ENCODE measurements at places on chromosomes 2 and 18. TPM values are rescaled to one million over a fixed set of nuclear protein-coding genes. Genes with fewer than 3 reads are reported as not detected.

GRCh38 chr2:128472789-128473174 is 154.1 kb upstream of the HS6ST1 start:
- DNase-seq: no peak

DNA sequence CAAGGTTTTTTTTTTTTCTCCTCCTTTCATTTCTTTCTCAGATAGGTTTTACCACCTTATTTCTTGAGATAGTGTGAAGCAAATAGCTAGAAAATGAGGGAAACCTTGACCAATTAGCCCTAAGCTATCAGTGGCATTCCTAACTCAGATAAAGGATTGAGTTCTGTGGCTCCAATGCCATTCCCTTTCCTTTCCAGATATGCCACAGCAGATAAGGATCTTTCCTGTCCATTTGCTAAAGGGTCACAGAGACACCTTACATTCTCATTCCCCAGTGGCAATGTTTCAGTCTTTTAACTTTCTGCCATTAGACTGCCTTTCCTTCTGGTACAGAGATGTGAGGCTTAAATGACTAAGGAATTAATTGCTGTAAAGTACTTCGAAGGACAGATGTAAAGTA is 81.7 kb downstream of the MGAT5 start:
- DNase-seq: no peak

DNA sequence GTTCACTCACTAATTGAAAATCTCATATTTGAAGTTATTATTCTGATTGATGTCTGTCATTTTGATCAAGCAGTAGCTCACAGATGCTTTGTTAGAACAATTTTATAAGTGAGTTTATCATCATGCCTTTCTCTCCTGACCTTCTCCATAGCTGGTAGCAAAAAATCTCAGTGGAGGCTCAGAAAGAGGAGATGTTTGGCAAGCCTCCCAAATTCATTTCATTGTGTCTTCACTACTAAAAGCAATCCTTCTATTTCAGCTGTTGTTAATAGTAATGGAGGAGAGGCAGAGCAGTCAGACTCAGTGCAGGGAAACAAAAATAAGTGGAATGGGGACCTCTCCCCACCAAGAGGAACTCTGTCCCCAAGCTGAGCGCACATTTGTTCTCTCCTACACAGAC is 2127.8 kb upstream of the CELF4 start:
- no peak for DNase-seq

GRCh38 chr2:238601433-238602222 is 174.9 kb downstream of the ASB1 start:
- DNase-seq: peak; percentile 83

GRCh38 chr2:223314811-223315210 is 262.8 kb downstream of the KCNE4 start:
- no peak for DNase-seq

DNA sequence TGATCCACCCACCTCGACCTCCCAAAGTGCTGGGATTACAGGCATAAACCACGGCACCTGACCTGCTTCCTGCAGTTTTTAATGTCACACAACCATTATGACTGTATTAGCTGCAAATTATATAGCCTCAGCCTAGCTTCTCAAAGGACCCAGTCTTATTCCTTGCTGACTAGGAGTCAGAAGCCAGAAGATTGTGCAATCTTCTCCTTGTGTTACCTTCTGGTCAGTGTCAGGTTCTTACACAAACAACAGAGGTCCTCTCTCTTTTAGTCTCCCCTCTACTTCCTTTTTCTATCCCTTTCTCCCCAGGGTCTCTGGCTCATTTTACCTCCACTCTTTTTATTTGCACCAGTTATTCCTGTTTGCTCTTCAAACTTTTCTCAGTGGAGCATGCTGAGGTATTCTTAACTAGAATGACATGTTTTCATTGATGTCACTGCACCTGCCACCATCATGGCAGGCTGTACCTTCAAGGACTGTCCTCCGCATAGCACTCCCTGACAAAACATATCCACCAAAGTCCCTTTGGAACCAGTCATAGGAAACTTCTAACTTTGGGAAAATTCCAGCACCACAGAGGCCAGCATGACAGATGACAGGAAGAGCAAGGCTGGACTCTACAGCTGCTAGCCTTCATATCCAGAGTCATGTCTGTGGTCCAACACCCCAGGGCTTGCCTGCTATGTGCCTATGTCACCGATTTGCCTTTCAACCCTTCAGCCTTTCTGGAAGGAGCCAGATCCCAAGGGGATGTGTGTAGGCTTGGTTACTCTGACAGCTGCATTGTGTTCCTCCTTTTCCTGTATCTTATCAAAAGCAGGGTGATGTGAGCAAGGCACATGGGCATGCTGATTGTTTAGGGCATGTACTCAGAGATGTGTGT is 45.2 kb upstream of the EPC2 start:
- DNase-seq: no peak

DNA sequence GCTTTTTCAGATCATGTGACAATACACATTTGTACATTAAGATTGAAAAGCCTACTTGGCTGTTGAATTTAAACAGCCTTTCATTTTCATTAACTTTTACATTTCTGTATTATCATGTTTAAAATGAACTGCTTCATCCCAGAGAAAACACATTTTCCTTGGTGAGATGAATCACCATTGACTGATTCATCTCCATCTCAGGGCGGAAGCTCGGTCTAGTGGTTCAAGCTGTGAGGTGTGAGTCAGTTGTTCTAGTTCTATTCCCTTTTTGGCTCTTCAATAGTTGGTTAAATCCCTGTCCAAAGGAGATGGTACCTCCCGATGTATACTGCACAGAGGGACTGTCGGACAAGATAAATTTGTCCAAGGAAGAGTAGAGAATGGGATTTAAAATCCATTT is 189.7 kb downstream of the ADCYAP1 start:
- DNase-seq: no peak

DNA sequence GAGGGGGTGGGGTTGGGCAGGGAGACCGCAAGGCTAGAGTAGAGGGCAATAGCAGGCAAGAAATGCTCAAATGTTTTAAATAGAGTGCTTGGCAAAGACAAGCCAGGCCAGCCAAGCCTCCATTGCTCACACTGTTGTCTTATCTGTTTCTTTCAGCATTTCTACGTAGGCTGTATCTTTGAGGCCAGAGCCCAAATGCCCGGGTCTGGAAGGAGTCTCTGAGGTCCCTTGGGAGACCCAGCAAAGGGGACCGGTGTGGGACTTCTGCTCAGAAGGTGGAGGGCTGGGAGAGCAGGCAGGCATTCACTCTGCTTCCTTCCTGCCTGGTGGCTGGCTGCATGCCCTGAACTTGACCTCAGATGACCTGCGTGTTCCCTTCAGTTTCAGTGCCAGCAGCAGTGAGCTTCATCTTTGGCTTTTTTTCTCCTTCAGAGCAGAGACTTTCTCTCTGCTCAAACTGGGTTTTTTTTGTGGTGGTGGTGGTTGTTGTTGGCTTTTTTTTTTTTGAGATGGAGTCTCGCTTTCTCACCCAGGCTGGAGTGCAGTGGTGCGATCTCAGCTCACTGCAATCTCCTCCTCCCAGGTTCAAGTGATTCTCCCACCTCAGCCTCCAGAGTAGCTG is 13.7 kb upstream of the TET3 start:
- peak; percentile 59 for DNase-seq

DNA sequence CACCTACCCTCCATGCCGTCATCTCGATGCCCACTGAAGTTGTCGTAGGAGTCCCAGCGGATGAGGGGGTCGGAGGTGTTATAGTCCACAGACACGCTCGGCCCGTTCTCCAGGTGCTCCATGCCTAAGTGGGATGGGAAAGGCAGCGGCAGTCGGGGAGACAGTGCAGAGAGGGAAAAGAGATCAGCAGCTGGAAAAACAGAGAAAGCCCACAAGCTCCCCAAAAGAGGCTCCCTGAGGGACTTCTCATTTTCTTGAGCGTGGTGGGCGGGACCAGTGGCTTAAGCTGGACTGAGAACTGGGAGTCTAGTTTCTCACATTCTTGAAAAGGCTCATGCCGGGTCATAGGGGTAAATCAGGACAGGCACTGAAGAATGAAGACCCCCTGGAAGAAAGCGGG is 121.9 kb downstream of the TNS1 start:
- no peak for DNase-seq

DNA sequence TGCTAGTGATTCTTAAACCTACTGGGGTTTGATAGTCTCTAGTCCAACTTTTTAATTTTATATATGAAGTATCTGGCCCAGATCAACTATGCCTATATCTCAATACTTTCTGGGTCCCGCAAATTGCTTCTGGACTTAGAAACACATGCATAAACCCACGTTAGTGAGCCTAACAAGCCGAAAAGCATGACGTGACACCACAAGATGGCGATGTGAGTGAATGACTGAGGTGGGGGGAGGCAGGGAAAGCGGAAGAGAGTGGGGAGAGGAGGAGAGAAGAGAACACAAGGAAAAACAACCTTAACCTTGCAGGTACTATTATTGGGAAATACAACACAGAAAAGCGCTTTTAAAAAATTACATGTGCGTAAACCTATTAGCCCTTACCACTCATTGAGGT is 13.8 kb downstream of the PDIA6 start:
- DNase-seq: no peak

DNA sequence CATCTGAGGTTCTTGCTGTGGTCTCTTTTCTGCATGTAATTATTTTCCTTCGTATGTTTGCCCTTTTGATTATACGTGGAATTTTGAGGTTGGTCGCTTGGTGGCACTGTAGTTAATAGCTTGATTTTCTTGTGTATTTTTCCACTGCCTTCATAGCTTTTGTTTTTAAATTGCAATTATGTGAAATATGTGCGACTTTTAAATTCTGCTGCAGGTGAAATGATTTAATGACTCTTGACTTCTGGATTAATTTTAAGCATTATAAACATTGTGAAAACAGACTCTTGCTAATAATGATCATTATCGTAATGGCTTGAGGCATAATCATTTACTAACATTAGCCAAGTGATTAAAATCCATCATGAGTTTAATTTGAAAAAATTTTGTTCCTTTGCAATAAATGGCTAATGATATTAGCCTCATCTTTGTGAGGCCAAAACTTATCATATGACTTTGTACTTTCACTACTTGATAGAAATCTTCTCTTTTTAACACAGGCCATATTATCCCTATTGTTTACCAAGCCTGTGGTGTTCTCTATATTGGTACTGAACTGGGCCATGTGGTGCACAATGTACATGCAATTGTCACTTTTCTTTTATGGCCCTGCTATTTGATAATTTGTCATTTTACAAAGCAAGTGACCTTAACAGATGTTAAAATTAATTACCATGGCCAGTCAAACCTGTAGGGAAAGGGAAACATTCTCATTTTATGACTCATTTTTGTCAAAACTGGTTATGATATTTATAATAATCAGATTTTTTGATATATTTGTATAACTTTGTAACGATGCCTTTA is 62.8 kb upstream of the NEUROD1 start:
- DNase-seq: peak; percentile 39

DNA sequence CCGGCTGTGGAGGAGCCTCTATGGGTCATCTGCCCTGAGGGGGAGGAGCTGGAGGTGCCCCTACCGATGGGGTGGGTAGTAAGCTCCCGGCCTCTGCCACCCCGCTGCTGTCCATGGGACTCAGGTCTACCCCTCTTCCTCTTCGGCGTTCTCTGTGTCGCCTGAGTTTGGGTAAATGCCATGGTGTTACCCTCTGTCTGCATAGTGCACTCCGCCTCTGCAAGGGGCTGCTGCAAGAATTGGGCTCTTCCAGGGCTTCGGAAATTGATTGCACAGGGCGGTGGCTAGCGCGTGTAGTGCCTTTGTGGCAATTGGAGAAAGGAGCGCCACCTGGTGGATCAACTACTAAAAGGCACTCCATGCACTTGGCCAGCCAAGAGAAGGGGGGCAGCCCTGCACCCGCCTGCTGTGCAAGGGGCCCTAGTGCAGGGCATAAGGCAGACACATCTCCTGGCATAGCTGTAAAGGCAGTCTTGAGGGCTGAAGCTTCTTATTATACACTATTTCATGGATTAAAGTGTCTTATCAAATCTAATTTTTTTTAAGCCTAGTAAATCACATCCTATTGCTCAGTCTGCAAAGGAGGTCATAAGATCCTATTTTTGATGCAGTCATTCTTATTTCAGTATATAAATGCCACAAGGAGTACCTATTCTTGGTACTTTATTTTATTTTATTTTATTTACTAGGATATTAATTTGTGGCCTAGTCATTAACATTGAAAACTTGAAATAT is 308.9 kb downstream of the PDE11A start:
- peak; percentile 72 for DNase-seq

GRCh38 chr2:27320958-27321543 is 1.8 kb downstream of the MPV17 start:
- peak; percentile 81 for DNase-seq

DNA sequence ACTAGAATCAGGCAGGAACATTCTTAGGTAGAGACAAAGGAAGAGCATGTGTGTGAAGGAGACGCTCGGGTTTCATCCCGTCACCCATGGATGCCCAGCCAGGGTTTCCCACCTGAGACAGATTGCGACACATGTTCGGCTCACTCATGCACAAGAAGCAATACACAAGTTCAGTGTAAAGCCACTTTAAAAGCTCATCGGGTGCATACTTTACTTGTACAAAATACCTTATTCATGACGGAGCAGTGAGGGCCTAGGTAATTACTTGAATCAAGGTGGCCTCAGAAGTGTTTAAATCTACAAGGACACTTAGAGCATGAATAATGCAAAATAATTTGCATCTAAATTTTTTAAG is 42.0 kb downstream of the ZEB2 start:
- no peak for DNase-seq

DNA sequence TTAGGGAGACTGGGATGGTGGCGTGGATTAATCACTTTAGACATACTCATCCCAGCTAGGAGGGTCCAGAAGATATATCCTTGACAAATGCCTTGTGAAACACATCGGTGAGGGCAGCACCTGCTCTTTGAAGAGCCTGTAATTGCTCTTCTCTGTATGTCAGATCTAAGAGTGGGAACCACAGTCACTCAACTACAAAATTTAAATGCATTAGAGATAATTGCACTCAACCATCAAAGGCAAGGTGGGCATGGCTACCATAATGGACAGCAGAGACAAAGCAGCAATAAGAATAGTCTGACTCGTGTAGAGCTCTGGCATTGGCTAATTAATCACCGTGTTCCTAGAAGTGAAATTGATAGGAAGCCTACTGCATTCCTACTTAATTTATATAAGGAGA is 96.8 kb downstream of the ERBB4 start:
- no peak for DNase-seq

Gene CXCR4
- 32.4 TPM for total RNA-seq

Gene TSPYL6
- not detected for total RNA-seq

Gene NR4A2
- total RNA-seq: 1.3 TPM

Gene FOXI3
- total RNA-seq: not detected

Gene UGT1A10
- total RNA-seq: not detected

Gene FZD7
- 0.77 TPM for total RNA-seq

Gene PDCD1
- total RNA-seq: not detected

Gene PLB1
- total RNA-seq: 6.6 TPM

Gene APCDD1
- total RNA-seq: 288 TPM
